ENCODE measurements at places on chromosomes 5 and 9.

- no peak for DNase-seq
Measured at GRCh38 chr5:16128944-16129343, 50.6 kb downstream of the MARCHF11 start.

- DNase-seq, result no peak
Measured at GRCh38 chr9:107707428-107707837, 217.9 kb upstream of the KLF4 start.

GRCh38 chr9:108512426-108513173, 343.2 kb downstream of the ACTL7B start:
- DNase-seq, result no peak

DNA sequence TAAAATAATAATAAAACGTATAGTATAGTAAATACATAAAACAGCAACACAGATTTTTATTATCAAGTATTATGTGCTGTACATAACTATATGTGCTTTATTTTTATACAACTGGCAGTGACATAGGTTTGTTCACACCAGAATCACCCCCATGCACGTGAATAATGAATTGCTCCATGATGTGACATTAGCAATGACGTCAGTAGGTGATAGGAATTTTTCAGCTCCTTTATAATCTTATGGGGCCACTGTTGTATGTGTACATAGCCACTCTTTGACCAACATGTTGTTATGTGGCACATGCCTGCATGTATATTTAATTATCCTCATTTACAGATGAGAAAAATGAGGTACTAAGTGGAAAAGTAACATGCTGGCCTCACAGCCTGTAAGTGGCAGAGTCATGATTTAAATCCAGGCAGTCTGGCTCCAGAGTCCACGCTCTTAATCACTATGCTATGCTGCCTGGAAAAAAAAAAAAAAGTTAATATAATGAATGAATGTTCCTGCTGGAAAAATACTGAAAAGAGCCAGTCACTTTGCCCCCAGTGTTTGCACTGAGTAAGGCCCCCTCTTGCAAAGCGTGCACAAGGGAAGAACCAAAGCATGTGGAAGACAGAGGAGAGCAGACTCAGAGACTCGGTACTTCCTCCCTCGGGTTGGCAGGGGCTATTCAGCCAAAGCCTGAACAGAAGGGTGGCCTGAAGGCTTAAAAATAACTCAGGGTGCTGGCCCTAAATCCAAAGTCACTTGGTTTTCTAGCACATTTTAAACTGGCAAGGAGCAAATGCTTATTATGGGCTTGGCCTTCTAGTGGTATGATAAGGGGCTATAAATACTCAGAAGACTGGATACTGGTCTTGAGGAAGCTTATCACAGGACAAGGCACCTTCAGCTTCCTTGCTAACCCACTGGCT, 206.8 kb downstream of the GLIS3 start:
- no peak for DNase-seq

GRCh38 chr5:171724468-171725204, 61.0 kb upstream of the SMIM23 start:
- no peak for DNase-seq

- no peak for DNase-seq
Measured at GRCh38 chr5:149042865-149043264, 20.0 kb downstream of the SH3TC2 start.

GRCh38 chr5:130545291-130545690, 619.8 kb downstream of the HINT1 start:
- DNase-seq, result no peak

Data from activated CD4-positive, alpha-beta memory T cell treated with anti-CD3 and anti-CD28 coated beads for 36 hours (primary cell).